ENCODE measurements at places on chromosomes 2 and 18.
A peak's percentile ranks its signal among the peaks of the same experiment; 100 is the strongest.

GRCh38 chr18:58180738-58181353 lies 136.8 kb downstream of the NEDD4L start:
- no peak for DNase-seq

DNA sequence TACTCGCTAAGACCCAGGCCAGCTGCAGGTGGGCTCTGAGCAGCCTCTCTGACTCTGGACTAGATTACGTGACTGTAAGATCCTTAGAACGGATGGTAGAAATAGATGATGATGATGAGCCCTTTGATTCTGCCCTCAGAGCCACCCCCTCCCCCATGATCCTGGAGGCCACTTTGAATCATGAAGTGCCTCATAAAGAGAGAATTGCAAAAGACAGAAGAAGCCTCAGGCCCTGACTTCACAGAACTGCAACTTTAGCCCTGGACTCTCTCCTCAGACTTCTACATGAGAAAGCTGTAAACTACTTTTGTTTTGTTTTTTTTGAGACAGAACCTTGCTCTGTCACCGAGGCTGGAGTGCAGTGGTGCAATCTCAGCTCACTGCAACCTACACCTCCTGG lies 15.4 kb upstream of the TET3 start:
- DNase-seq: peak; percentile 32

- DNase-seq: no peak
Measured at GRCh38 chr2:216450784-216451183, 38.5 kb downstream of the SMARCAL1 start.

DNA sequence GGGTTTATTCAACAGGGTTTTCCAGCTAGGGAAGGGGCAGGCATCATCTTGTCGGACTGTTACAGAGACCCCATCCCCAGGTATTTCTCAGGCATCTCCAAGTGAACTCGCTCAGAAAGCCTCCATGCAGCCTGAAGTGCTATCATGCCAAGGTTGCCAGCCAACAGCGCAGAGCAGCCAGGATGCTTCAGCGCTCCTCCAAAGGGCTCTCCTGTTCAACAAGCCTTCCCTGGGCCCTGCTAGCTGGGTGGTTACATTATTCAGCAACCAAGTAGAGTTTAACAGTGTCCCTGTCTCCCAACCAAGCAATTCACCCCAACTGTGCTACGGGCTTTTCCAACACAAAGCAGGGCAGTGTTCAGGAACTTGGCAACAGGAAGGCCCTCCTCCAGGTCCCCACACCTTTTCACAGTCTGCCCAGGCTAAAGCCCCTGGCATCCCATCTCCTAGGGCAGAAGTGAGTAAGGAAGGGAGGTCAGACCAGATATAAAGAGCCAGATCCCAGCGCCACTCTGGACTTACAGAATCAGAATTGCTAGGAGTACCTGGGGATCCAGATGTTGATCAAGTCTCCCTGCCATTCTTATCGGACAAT lies 52.9 kb downstream of the ZBTB7C start:
- DNase-seq: no peak

DNA sequence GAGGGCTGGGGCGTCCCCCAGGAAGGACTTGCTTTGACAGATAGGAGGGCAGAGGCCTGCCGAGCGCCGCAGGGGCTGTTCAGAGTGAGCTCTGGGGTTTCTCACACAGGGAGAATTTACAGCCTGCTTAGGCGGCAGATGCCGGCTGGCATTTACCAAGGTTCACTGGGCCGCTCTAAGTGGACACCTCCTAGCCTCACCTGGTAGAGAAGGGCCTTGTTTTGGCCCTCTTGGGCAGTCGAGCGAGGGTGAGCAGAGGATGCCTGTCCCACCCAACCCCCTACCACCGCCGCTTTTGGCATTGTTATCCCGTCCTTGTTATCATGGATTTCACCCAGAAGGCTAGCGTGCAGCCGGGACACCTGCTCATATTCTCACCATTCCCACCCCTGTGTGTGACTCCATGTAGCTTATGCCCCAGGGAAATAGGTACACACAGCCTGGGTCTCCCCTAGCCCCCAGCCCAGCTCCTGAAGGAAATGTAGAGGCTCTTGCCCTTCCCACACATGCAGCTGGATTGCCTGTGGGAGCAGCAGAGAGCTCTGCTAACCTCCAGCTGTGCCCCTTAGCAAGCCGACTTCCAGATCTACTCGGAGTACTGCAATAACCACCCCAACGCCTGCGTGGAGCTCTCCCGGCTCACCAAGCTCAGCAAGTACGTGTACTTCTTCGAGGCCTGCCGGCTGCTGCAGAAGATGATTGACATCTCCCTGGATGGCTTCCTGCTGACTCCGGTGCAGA lies 52.4 kb downstream of the FAM168B start:
- DNase-seq: no peak

- no peak for DNase-seq
Measured at GRCh38 chr18:57959278-57959677, 84.7 kb upstream of the NEDD4L start.

GRCh38 chr18:80109676-80110078 lies 615 bp downstream of the ADNP2 start:
- DNase-seq: no peak

DNA sequence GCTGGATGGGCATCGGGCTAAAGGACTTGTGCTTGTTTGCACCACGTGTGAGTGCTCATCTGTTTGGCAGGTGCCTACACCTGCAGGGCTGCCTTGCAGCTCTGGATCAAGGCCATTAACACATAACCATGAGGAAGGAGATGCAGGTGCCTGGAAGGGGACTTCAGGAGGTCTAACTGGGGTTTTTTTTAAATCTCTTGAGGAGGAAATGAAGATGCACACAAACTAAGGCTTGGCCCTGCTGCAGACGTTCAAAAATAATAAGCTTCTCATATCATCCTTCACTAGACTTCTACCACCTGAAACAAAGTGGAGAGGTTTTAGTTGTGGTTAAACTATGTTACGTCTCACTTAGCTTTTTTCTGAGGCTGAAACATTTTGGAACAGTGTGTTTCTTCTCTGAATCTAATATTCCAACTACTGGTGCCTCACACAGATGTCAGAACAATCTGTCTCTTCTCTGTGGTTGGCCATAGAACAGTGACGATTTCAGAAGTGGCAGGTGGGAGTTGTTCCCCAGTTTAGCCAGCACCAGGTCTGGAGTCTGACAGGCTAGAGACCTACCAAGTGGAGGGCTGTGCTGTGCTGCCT lies 36.5 kb downstream of the BCL2L11 start:
- no peak for DNase-seq

DNA sequence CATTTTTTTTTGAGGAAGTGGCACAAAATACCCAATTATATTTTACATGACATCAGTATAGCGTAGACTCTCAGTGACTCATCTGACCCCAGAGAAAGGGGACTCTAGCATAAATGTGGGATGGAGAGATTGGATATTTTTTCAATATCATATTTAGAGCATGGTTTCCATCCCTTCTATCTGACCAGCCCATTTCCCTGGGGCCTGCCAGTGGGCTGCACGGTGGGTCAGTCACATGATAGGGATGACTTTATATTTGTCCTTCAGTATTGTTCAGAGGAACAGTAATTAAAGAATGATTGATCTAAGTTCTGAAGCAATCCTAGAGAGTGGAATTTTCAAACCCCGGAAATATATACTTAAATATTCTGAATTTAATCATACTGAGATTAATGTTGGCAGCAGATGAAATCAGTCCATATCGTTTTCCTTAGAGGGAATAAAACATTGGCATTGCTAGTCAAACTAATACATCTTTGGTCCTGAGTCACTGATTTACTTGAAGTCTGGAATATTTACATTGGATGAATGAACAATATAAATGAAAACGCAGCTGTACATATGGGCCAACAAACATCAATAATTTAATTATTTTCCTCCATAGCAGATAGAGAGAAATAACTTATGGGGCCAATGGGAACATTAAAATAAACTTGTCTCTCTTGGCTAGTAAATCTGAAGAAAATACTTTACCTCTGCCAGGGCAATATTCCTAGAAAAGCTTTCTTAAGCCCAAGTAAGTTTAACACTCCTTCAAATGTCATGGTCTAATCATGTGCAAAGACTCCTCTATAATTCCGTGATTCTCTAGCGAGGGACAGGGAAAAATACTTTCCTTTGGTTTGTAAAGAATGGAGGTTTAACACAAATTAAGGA lies 563.6 kb upstream of the PKDCC start:
- DNase-seq: no peak

- DNase-seq: no peak
Measured at GRCh38 chr2:128490881-128491691, 172.4 kb upstream of the HS6ST1 start.

- no peak for DNase-seq
Measured at GRCh38 chr2:98867539-98868309, 68.3 kb downstream of the CRACDL start.

GRCh38 chr2:108449410-108450130 lies 564 bp downstream of the GCC2 start:
- peak; percentile 22 for DNase-seq

DNA sequence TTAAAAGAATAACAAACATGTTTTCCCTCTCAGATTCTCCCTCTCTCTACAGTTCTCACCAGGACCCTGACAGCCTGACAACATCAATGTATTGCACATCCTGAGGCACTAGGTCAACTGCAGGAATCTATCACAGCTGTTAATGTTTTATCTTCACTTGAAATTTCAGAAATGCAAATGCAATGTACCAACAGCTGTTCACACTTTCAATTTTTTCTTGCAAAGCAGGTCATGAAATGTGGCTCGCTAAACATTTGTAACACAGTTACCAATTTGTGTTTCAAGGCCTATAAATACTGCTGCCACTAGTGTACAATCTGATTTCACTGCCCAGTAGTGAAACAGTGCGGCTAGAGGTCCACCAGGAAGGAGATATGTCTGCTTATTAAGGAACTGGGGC lies 147.8 kb downstream of the EXOC6B start:
- DNase-seq: no peak

- DNase-seq: no peak
Measured at GRCh38 chr2:186532891-186533290, 46.8 kb downstream of the ZC3H15 start.

- no peak for DNase-seq
Measured at GRCh38 chr2:81644189-81644588, 1339.6 kb upstream of the LRRTM1 start.

GRCh38 chr18:10074110-10074509 lies 160.3 kb downstream of the VAPA start:
- no peak for DNase-seq

DNA sequence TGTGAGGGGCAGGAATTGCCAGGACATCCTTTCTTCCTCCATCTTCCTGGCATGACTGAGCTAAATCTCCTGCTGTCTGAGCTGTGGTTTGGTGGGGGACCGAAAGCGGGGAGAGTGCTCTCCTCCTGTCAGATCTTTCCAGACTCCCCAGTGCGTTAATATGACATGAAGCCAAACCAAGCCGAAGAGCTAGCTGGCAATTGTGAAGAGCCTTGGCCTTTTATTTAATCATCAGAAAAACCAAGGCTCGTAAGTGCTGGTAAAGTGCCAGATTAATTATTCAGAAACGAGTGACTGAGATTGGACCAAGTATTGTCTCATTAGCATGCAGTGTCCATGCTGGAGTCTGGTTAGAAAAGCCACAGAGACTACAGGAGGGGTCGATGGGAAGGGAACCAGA lies 14.5 kb upstream of the LRPPRC start:
- DNase-seq: no peak

DNA sequence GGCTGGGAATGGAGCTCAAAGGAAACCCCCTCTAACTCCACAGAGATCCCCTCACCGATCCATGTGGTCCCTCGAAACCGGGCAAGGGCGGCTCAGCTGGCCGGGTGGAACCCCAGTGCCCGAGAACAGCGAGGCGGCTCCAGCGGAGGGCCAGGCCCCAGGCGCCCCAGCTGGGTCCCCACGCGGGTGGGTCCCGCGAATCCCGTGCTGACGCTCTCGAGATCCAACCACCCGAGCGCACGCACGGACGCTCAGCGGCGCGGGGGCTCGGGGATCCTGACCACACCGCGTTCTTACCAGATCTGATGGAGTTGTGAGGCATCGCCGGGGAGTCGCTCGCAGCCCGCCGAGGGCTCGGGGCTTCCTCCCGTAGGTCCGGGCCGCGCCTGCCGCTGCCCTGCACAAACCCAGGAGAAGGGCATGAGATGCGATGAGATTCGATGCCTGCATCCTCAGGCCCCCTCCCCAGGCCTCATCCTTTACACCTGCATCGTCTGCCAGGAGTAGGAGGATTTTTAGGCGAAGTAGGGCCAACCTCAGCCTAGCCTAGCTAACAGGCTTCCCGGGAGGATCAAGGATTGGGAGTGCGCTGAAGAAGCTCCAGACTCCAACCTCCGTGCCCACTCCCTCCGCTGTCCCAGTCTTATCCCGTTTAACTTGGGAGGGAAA lies 514 bp downstream of the PAX8 start:
- no peak for DNase-seq

DNA sequence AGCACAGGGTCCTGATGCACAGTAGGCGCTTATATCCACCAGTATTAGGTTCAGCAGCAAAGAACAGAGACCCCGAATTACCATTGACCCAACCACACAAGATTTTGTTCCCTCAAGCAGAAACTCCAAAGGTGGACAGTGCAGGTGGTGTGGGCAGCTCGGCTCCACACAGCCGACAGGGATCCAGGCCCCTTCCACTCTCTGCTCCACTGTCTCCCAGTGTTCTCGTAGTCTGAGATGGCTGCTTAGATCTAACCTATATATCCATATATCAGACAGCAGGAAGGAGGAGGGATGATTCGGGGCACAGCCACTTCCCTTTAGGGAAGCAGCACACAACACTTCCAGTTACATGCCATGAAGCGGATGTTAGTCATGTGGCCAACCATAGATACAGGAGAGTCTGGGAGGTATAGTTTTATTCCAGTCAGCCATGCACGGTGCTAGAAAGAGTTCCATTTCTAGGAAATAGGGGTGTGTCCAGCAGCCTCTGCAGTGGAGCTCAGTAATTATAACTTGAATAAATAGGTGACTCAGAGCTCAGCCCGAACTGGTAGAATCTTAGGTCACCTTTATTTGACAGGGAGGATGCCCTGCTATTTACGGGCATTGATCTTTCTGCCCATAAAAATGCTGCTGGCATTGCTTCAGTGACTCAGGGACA lies 158.9 kb downstream of the TWIST2 start:
- no peak for DNase-seq

DNA sequence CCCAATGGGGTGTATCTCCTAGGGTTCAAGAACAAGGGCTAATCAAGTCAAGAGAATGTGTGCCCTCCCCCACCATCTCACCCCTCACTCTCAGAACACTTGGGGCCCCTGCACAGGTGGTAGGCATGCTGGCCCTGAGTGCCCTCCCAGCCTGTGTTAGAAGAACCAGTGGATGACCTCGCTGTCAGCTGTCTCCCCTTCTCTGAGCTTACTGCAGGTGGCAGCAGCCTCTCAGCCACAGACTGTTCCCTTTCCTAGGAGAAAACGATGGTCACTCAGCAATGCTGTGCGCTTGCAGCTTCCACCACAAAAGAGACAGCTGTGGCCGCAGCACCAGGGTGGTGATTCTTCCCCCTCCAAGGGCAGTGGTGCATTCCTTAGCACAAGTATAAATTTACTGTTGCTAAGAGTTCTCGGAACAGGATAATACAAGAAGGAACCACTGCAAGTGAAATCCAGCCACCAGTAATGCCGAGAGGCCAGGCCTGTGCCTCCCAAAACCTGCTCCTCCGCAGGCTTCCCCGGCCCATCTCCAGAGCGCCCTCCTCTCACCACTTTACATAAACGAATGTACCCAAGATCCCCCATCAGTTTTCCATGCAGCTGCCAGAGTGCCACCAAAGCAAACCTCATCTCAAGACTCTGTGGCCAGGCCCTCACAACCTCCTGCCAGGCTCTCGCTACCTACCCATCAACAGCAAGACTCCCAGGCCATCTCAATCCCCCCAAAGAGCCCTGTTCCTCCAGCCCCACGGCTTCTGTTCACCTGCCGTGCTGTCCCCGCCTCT lies 935 bp upstream of the RAMP1 start:
- DNase-seq: peak; percentile 12

- DNase-seq: no peak
Measured at GRCh38 chr2:40457837-40458236, 5.9 kb upstream of the SLC8A1 start.

All from GF-D8 (cell line).